H1 (cell line): ENCODE measurements at places on chromosomes 1 and 21.
A peak's percentile ranks its signal among the peaks of the same experiment; 100 is the strongest.

DNA sequence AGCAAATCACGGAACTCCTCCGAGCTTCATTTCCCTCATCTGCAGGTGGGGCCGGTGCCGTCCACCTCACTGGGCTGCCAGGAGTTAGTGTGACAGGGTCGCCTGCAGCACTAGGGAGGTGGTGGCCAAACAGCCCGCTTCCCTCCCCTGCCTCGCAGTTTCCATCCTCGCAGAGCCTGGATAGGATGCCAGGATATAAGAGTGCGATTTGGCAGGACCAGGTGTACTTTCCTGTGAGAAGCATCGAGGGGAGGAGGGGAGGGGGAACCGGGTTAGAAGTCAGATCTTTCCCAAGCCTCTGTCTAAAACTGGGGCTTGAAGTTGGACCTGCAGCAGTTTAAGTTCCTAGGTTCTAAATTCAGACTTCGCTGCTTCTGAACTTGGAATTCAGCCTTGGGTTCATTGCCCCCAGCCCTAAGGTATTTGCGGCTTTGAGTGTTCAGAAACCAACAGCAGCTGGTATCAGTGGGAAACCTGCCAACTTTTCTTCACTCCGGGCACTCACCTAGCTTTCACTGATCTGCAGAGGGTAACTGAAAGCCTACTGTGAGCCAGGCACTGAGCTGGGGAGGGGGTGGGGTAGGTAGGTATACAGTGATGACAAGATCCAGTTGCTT lies 1.7 kb upstream of the JUN start:
- H3K4me1 ChIP-seq = peaks cover 4% of the 10 kb centered on the region
- peaks cover 13% of the 10 kb centered on the region; the same call in 1 of the 2 replicates for H3K27me3 ChIP-seq
- H3K36me3 ChIP-seq = no peaks in the 10 kb centered on the region

- no peak overlapping the region for H3K27ac ChIP-seq
- no peaks in the 10 kb centered on the region for H3K27me3 ChIP-seq
- DNase-seq = no peak
- no peaks in the 10 kb centered on the region for H3K36me3 ChIP-seq
These were observed 36.6 kb downstream of the H3-3A start for GRCh38 chr1:226098870-226099835.

GRCh38 chr1:31183927-31184554 lies 55.6 kb downstream of the NKAIN1 start:
- no peak overlapping the region for H3K27ac ChIP-seq
- H3K4me1 ChIP-seq = no peaks in the 10 kb centered on the region
- peak; percentile 86 for DNase-seq
- no peaks in the 10 kb centered on the region for H3K27me3 ChIP-seq

DNA sequence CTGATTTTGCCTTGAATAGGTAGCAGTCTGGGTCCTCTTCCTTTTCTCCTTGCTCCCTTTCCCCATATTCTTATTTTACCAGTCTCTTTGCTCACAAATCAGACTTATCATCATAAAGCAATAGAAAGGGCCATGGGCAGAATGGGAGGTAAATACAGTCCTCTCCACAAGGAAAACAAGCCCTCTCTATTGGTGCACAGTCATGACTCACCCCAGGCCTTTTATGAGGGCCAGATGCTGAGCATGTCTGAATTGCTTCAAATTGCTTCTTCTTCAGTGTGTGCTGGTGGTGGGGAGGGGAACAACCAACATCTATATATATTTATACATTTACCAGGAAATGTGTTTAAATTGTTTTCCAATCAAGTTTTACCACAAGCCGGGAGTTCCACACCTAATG lies 75.2 kb downstream of the GFI1 start:
- no peak overlapping the region for H3K4me3 ChIP-seq
- DNase-seq = no peak
- no peaks in the 10 kb centered on the region for H3K27me3 ChIP-seq
- no peaks in the 10 kb centered on the region for H3K4me1 ChIP-seq
- no peak overlapping the region for H3K27ac ChIP-seq

DNA sequence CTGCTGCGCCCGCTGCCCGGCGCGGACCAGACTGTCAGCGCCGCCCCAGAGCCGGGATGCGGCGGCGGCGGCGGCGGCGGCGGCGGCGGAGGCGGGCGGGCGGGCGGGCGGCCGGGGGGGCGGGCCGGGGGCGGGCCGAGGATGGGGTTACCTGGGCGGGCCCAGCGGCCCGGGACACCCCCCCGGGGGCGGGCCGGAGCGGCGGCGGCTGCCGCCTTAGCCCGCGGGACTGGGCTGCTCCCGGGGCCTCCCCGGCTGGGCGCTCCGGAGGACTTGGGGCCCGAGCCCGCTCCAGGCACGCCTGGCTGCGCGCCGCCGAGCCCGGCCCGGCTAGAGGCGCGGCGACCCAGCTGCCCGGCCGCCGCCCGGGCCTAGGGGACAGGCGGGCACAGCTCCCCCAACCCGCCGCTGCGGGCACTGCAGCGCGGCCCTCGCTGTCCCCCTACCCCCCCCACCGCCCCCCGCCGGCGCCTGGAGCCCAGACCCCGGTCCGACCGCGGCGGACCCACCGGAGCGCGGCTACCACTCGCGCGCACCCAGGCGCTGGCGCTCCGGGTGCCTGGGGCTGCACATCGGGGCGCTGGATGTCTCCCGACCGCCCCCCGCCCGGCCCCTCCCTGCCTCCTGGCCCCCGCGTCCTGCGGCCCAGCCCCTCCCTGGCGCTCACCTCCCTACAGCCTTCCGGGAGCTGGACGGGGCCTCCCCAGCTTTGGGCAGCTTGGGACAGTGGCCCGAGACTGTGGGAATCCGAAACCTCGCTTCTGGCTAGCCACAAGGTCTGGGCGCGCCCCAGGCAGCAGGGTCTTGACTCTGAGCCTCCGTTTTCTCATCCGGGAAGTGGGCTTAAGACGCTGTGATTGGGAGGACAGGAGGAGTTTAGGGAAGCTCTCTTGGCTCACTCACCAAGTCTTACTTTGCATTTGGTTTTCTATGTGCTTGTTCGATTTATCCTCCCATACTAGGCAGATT lies at the start of gene WNT4:
WNT4 (minus strand) TSS at position 33 of the 969 bp plus-strand sequence. CDS start 175 bp downstream, outside the sequence.
- H3K27me3 ChIP-seq = peaks cover 40% of the 10 kb centered on the region
- H3K36me3 ChIP-seq = no peaks in the 10 kb centered on the region
- no peak within 1 kb of the TSS for H3K27ac ChIP-seq

GRCh38 chr1:53442299-53442698 lies 16.9 kb upstream of the DMRTB1 start:
- no peak overlapping the region for H3K4me3 ChIP-seq
- H3K36me3 ChIP-seq = peaks cover 8% of the 10 kb centered on the region; the same call in 1 of the 2 replicates
- peaks cover 11% of the 10 kb centered on the region; the same call in 1 of the 2 replicates for H3K4me1 ChIP-seq
- H3K27me3 ChIP-seq = no peaks in the 10 kb centered on the region; the same call in 1 of the 2 replicates
- no peak overlapping the region for H3K27ac ChIP-seq
